Activated T-helper 1 cell treated with Interleukin-2 at 50 U/mL for 16 hours (primary cell): ENCODE measurements at places on chromosomes 7 and 10.

DNA sequence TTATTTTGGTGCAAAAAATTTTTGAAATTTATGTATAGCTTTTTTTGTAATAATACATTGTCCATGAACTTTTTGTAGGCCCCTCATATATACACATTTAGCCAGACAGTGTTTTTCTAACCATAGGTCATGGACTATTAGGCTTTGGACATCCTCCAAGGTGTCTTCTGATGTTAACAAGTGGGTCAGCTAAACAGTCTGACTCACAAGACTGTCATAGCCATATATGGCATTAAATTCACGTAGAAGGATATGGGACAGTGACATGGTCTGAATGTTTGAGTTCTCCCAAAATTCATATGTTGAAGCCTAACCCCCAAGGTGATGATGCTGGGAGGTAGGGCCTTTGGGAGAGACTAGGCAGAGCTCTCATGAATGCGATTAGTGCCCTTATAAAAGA lies 14.0 kb upstream of the NUB1 start:
- DNase-seq: no peak

DNA sequence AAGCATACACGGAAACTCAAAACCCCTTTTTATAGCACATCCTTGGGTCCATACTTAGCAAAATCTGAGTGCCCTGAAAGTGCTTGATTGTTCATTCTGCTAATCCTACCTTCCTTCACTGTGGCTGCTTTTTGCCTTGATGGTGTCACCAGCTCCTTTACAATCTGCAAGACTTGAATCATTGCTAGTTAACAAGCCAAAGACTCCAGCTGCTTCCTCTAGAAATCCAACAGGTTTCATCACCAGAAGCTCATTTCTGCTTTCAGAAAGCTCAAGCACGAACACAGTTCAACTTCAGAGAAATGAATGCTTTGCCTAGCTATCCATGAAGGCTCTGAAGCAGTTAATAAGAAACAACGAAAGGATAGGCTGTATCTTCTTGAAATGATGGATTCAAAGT lies 38.0 kb downstream of the USP6NL start:
- DNase-seq: no peak

- DNase-seq: no peak
These were observed 214.6 kb upstream of the TMEM72 start for GRCh38 chr10:44696496-44696895.

GRCh38 chr10:3264161-3264761 lies 91.7 kb upstream of the PITRM1 start:
- no peak for DNase-seq

DNA sequence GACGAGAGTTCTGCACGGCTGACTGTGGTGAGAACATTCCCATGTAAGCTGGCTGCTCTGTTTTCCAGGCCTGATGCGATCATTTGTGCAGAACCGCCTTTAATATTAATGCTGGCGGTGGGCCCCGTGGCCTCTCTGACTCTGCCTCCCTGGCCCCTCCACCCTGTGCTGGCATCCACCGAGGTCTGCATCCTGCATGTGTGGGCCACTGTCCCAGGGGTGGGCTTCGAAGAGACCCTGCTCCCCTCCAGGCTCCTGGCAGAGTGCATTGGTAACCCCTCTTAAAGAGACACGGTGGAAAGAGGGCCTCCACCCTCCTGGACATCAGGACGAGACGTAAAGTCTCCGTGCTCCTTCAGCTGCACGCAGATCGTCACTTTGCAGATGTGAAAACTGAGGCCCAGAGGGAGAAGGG lies 67.3 kb upstream of the FAM20C start:
- DNase-seq: no peak

- DNase-seq: no peak
These were observed 13.6 kb downstream of the BMPR1A start for GRCh38 chr10:86769991-86770390.

DNA sequence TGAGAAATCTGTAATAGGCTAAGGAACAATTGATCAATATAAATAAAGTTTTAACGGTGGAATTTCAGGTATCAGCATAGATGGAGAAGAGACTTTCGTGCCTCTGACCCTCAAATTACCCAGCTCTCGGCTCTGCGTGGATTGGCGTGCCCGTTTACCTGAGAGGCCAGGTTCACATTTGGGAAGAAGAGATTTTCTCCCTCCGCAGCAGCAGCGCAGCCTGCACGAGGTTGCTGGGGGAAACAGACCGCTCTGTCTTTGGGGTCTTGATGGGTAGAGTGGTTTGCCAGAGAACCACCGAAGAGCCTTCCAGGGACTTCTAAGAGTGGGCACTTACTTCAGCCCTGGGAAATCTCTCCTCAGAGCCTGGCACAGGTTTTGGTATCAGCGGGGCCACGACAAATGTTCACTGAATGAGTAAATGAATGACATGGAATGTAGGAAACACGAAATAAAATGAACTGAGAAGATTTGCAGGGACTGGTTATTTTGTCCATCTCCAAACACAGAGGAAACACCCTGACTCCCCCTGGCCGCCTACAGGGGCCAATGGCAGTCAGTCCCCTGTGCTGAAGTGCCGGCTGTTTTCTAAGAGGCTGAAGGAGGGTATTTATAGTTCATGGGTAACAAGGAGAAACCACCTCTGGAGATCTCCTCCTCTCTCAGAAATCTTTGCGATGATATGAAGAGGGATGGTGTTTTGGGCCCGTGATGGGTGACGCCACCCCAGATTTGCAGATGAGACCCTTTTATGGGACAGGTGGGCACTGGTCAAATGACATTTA lies 338.5 kb downstream of the ADARB2 start:
- DNase-seq: no peak

- DNase-seq: no peak
These were observed 121.5 kb downstream of the SEMA3D start for GRCh38 chr7:85065306-85065705.

GRCh38 chr10:50807851-50808776 lies 68.4 kb downstream of the ASAH2B start:
- DNase-seq: no peak

DNA sequence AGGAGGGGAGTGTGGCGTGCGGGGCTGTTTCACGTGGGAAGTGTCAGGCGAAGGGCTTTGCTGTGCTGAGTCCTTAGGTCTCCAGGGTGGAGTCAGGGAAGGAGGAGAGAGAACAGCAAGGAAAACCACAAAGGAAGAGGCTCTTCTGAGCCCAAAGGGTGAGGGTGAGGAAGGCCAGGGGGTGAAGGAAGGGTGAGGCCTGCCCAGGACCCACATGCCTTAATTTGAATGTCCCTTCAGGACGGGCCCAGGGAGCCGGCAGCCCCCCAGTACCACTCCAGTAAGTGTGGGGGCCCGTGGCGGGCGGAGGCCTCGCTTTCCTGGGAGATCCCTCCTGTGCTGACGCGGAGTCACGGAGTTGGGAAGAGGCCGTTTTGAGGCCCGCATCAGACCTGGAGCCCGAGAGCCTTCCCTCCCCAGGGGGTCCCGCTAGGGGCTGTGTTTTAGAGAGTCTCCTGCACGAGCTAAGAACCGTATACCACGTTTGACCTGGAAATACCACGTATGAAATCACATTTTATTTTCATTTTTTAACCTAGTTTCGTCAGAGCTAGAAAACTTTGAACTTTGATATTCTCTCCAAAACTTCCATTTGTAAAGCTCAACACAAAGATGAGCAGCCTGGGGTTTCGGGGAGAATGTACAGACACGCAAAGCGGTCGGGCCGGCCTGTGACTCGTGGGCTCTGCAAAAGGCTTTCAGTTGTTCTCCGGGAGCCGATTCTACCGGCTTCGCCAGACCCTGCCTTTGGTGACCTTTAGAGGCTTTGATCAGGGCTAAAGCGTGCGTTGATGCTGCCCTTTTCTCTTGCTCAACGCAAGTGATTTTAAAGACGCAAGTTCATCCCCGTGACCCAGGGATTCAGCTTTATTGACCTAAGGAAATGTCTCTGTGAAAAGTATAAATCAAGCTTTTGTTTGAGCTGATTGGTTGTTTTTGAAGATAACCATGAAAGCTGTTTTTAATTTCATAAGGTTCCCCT lies 23.6 kb upstream of the TTYH3 start:
- no peak for DNase-seq

DNA sequence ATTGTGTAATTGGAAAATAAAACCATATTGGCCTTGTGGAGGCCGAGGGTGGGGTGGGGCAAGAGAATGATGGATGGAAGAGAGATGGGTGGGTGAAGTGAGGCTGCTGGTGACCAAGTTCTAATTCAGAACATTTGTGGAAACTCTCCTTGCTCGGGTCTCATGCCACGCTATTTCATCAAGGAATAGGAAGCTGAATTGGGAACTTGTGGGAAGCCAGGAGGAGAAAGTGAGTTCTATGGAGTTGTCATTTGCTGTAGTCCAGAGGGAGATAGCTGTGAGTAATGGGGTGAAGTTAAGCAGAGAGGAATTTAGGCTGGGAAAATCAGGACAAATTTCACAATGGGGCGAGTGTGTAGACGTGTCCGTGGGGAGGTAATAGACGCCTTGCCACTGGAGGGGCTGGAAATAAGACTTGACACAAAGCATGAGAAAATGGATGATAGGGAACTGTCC lies 339.2 kb downstream of the LRMDA start:
- no peak for DNase-seq

DNA sequence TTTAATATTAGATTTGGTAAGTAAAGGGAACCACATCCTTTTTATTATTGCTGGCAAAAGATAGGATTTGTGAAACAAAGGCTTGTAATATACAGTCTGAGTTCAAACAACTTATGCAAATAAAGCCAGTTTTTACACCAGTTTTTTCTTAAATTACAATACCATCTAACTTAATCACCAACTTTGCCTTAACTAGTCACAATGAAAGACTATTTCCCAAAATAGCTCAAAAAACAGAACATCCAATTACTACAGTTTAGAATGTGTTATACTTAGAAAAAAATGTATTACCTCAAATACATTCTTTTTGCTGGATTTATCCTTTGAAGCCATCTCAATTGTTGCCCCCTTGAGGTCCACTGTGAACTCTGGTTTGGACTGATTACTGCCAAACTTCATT lies 108.5 kb downstream of the ARHGAP12 start:
- no peak for DNase-seq

DNA sequence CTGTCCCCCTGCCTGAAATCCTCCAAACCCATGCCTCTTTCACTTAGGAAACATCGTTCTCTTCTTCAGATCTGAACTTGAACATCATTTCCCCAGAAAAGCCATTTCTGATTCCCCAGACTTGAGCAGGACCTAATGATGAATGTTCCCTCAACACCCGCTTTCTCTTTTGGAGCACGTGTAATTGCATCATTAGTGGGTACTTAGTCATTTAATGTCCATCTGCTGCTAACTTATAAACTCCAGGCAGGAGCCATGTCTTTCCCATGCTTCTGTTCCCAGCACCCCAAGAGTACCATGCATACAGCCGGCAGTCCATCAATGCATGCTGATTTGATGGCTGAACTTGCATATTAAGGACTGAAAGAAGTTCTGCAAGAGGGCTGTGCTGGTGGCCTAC lies 36.5 kb upstream of the ECHDC3 start:
- no peak for DNase-seq

DNA sequence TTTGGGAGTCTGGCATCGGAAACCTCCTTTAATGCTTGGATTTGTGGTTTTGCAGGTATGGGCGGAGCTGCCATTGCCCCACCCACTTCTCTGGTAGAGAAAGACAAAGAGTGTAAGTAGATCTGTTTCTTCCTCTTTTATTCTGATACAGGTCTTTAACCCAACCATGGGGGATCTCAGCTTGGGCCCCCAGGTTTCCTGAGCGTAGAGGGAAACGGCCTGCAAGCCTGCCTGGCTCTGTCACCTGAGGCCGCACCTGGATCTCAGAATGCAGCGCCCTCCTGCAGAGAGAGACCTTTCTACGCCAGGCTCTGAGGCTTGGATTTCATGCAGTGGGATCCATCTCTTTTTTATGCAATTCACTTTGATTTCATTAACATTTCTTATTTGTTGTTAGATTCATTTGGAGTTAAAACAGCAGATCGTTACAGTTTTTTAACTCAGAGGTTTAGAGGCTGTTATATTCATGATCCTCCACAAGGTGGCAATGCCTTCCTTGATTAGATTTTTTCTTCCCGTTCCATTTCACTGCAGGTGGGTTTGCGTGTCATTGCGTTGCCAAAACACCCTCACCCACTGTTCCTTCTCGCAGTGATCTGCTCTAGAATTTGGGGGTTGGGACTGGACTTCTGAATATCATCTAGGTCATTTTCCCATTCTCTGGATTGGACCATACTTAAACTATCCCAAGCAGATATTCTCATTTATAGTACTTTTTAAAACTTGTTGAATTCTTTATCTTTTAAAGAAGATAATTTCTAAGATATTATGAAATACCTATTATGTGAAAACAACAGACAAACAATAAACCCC lies 20.0 kb downstream of the RBM17 start:
- no peak for DNase-seq

- no peak for DNase-seq
These were observed 601.4 kb downstream of the DNAJB6 start for GRCh38 chr7:157938211-157938610.

GRCh38 chr10:60341969-60342368 lies 47.7 kb downstream of the ANK3 start:
- DNase-seq: no peak

GRCh38 chr7:130974169-130974568 lies 240.2 kb upstream of the KLF14 start:
- DNase-seq: no peak

- DNase-seq: no peak
These were observed 43.2 kb downstream of the CHST3 start for GRCh38 chr10:72007246-72007892.

DNA sequence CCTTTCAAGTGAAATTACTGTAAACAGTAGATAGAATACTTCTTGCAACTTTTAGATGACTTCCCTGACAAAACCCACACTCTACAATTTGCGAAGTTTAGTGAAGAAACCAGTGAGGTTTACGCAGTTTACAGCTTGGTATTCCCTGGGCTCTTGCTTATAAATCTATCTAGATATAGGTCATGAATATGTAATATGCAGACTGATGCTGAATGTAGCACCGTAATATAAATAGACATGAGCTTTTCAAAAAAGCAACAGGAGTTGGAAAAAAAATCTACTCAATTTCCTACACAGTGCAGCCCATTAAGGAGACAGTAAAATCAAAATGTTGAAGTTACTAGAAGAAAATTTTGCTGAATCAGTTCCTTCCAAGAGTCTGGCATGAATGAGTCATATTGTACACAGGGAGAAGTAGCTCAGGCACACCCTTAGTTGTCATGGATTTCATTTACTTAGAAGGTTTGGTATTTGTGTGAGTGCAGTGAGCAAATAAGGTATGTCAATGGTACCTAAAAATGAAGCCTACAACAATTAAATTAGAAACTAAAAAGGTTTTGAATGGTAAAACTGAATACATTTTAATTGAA lies 67.7 kb upstream of the NEUROD6 start:
- no peak for DNase-seq

- DNase-seq: no peak
These were observed 316.1 kb upstream of the MTPN start for GRCh38 chr7:136293272-136293671.

DNA sequence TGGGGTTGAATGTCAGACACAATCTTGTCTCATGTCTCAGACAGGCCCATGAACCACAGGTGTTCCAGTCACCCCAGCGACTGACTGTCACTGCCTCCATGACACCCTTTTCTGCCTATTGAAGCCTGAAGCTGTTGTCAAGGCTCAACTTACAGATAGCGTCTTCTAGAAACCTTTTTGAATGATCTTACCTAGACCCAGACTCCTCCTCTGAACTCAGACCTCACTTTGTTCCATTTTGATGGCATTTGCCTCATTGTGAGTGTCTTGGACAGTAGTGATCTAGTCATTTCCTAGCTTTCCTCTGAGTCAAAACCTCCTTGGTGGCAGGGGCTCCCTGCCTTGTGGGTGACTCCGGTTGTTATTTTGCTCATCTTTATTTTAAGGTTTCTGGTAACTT lies 98.3 kb upstream of the AGK start:
- no peak for DNase-seq
